ENCODE measurements at places on chromosomes 5 and 9. TPM values are rescaled to one million over a fixed set of nuclear protein-coding genes. Genes with fewer than 3 reads are reported as not detected.

DNA sequence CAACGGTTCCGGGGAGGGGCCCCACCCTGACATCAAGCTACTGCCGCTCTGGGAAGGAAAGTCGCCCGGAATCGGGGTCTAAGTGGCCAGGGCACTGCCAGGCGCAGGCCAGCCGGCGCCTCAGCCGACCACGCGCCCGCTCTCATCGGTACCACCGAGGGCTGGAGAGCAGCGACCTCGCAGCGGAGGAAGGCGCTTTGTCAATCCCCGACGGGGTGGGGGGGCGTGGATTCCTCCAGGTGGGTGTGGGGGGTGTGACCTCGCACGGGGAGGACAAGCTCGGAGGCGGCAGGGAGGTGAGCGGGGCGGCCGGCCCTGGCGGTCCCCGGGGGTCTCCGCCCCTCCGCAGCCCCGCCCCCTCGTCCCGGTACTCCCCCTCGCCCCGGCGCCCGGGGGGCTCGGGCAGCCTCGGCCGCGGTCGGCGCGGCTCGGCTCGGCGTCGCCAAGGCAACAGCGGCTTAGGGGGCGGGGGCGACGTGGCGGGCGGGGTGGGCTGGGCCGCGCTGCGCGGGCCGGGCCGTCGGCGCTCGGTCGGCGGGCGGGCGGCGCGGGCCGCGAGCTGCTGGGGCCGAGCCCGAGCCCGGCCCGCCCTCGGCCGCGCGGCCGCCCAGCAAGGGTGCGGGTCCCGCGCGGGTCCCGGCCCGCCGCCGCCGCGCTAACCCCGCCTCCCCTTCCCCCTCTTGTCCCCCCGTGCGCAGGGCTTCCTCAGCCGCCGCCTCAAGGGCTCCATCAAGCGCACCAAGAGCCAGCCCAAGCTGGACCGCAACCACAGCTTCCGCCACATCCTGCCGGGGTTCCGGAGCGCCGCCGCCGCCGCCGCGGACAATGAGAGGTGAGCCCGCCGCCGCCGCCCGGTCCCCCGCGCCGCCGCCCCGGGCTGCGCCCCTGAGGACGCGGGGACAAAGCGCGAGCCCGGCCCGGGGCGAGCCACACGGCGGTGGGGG lies 47.5 kb downstream of the DAB2IP start:
- no peak for DNase-seq

DNA sequence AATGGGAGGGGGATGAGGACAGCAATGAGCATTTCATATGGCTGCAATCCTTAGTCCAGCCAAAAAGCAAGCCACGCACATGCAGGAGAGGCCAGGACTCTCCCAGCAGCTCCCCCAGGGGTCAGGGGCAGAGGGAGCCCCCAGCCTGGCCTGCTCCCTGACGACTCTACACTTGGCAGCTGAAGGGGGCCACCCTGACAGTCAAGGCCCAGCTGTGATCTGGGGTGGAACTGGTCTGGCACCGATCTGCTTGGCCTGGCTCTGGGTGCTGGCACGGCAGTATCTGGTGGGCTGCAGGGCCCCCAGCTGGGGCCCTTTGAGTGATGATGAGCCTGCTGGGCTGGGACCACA lies 118.1 kb downstream of the ADAMTS2 start:
- DNase-seq: no peak

- no peak for DNase-seq
Observed at GRCh38 chr5:39214912-39215709, 4.3 kb downstream of the FYB1 start.

The LAMC3 gene
- total RNA-seq: 3.5 TPM

The CATSPER3 gene
- 0.45 TPM for total RNA-seq

The CCNO gene
- not detected for total RNA-seq

GRCh38 chr5:41083306-41083705 lies 12.2 kb upstream of the MROH2B start:
- DNase-seq: no peak

GRCh38 chr5:132825033-132825833 lies 5.2 kb downstream of the SHROOM1 start:
- DNase-seq: no peak

The OTP gene
- total RNA-seq: 0.27 TPM

DNA sequence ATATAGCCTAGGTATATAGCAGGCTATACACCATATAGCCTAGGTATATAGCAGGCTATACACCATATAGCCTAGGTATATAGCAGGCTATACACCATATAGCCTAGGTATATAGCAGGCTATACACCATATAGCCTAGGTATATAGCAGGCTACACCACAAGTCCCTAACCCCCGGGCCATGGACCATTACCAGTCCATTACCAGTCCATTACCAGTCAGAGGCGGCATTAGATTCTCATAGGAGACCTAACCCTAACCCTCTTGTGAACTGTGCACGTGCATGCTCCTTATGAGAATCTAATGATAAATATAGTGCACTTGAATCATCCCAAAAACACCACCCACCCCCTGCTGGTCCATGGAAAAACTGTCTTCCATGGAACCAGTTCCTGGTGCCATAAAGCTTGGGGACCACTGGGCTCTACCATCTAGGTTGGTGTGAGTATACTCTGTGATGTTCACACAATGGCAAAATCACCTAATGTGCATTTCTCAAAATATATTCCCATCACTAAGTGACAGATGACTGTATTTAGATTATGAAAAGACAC lies 4.7 kb downstream of the PLIN2 start:
- DNase-seq: no peak

- no peak for DNase-seq
Observed at GRCh38 chr5:1955586-1955985, 72.9 kb upstream of the IRX4 start.

DNA sequence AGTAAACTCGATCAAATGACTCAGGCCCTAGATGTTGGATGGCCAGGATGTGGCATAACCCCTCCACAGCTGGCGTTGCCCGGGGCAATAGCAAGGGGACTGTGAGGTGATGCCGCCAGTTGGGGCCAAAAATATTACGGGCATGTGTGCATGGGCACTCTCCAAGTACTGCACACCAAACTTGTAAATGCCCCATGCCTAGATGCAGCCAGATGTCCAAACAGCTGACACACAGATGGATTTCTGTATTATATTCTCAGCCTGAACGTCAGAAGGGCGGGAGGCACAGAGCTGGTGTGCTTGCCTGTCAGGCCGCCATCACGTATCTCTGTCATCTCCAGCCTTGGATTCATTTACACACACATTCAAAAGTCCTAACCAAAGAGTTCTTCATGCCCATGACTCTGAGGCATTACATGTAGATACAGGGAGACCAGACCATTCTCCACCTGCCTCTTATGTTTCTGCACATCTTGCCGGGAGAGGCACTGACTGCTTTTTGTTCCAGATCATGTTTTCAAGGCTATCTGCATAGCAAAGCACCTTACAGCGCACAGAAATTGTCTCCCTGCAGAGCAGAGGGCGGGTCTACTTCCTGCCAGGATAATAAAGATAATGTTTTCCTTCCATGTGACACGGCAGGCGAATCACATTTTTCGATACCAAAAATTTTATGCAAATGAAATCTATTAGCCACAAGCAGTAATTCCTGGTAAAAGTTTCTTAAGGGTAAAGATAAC lies 200.9 kb upstream of the ADAMTS16 start:
- DNase-seq: no peak

DNA sequence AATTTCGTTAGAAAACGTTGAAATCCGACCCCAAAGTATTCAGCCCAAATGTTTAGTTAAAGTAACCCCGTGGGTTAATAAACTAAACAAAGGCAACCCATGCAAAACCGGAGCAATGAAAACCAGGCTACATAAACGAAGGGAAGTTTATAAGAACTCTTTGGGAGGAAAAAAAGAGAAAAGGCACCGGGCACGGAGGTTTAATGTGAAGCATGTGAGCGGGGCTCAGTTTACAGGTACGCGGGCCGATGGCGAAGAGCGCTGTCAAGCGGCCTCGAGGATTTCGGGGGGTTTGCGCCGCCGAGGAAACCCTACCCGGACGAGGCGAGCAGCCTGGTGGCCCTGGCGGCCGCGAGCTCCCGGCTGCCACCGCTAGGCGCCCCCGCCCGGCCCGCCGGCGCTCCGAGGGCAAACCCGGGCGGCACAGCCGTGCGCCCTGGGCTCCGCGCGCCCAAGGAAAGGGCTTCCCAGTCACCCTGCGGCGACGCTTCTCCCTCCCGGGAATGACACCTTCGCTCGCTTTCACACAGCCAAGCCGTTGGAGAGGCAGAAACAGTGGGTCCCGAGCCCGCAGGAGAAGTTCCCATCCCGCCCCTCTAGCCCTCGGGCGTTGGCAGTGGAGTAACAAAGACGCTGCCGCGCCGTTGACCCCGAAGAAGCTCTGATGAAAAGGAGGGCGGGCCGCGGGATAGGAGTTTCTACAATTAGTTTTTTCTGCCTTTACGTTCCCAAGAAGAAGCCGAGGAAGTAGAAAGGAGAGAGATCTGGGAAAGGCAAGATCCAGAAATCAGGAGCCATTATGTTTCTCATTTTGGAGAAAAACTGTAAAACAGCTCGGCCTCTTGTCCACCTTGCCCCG lies 126.0 kb downstream of the TMEM174 start:
- DNase-seq: no peak

DNA sequence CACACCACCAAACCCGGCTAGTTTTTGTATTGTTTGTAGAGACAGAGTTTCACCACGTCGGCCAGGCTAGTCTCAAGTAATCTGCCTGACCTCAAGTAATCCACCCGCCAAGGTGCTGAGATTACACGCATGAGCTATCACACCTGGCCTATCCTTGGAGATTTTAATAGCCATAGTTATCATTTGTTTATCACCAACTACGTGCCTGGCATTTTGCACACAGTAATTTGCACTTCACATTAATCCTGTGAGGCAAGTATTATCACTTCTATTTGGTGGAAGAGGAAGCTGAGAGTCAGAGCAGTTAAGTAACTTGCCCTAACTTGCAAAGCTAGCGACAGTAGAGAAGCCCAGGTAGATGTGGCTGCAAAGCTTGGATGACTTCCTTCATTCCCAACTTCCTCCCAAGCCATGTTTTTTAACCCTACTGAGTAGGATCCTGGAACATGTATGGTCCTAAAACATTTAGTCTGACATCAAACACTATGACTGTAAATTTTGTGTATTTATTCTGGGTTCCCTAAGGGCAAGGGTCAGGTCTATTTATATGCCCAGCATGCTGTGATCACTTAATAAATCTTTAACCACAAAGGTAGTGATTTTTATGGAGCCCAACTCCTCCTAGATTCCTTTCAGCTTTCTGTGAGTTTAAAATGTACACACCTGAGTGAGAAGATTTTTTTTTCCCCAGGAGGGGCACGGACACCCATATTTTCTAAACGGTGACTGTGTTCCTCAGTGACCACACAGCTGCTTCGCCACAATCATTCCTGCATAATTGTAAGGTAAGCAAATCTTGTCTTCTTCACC lies 100.2 kb upstream of the RAI14 start:
- DNase-seq: no peak

DNA sequence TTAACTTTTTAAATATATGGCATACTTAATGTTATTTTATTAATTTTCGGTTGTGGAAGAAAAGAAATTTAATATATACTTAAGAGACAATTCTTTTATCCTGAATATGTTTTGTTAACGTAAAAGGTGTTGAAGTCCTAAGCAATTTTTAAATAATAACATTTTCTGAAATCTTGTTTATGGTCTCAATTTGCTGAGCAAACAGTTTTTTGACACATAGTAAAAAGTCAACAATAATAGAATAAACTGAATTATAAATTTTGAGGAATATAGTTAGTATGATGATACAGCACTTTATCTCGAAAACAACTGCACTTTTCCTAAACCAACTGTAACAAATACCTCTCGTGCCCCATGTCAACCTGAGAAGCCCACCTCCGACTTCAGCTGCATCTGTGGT lies 229.8 kb upstream of the TARS1 start:
- no peak for DNase-seq

The PCDHA11 gene
- 27.7 TPM for total RNA-seq

The MLANA gene
- total RNA-seq: not detected

The PROB1 gene
- 1.1 TPM for total RNA-seq

DNA sequence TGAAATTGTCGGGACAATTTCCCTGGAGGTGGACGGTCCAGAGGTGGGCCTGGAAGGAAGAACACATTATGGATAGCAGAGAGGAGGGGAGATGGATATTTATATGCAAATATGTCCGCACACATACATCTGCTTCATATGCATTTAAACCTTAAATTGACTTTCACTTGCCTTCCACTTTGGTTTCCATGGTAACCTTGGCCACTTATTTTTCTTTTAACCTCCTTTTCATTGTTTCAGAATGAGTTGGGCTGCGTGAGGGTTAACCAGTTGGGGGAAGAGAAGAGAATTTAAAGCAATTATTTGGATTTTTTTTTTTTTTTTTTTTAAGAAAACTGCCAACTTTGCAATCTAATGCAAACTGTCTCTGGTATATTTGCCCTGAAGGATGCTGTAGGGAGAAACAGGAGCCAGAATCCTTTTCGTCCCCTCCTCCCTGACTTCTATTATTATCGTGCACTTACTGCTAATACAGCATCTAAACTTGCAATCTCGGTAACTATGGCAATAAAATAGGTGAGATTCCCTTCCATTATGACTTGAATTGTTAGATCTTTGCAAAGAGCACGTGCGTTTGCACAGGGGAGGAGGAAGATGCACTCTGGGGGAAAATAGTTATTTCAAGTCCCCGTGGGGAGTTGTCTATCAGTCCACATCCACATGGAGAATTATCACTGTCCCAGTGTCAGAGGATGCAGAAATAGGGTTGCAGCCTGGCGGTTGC lies 35.6 kb downstream of the TLR4 start:
- DNase-seq: no peak

GRCh38 chr5:126970517-126971017 lies 59.8 kb downstream of the MARCHF3 start:
- no peak for DNase-seq

- no peak for DNase-seq
Observed at GRCh38 chr9:37971108-37971459, 67.2 kb upstream of the SLC25A51 start.

DNA sequence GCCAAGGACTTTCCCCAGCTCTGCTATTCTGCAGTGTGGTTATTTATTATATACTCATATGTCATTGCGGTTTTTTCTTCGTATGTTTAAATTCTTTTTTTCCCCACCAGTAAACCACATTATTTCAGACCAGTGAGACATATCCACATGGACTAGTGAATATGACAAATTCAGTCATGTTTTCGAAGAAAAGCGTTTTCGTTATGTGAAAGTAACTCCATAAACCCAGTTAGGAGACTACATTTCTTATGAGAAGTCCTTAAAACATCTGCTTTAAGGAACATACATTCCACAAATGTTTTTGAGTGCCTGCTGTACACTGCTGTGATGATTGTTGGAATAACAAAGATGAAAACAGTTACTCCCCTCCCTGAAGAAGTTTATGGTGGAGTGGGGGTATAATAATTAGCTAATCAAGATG lies 591.8 kb upstream of the CLINT1 start:
- no peak for DNase-seq

- DNase-seq: no peak
Observed at GRCh38 chr5:83683836-83684235, 36.8 kb downstream of the HAPLN1 start.

The HMMR gene
- 6.1 TPM for total RNA-seq

The ABLIM3 gene
- total RNA-seq: 43.3 TPM

GRCh38 chr9:76296561-76297310 lies 97.5 kb downstream of the RFK start:
- no peak for DNase-seq
